Stimulated activated CD4-positive, alpha-beta T cell treated with anti-CD3 and anti-CD28 coated beads, Interleukin-15, amount 100 ng/mL, for 1 hour (primary cell): ENCODE measurements at places on chromosomes 1 and 21.

GRCh38 chr1:172134087-172134731 is 286.3 kb upstream of the C1orf105 start:
- no peak for DNase-seq

GRCh38 chr1:201593200-201593921 is 54.4 kb downstream of the NAV1 start:
- DNase-seq = no peak

- DNase-seq = no peak
Observed at GRCh38 chr21:45104560-45104959, 30.2 kb downstream of the ADARB1 start.

GRCh38 chr1:63108206-63108605 is 214.2 kb upstream of the FOXD3 start:
- DNase-seq = no peak

DNA sequence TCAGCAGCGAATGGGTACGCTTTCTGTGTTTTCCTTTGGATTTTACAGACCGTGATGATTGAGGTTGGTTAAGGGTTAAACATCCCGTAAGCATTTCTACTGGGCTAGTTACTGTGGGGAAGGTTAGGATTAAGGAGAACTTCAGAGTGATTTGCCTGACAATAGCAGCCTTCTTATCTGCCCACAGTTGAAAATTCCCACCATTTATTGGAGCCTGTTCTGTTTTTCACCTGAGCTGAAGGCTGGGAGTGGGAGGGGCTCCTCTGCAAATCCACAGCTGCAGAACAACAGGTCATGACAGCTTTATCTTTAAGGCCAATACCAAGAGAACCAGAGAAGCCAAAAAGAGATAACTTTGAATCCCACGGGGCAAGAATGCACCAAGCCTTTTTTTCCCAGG is 168.6 kb downstream of the KAZN start:
- no peak for DNase-seq

GRCh38 chr1:18794051-18794450 is 65.4 kb downstream of the TAS1R2 start:
- DNase-seq = no peak
